ENCODE measurements at places on chromosomes 6 and 20.

DNA sequence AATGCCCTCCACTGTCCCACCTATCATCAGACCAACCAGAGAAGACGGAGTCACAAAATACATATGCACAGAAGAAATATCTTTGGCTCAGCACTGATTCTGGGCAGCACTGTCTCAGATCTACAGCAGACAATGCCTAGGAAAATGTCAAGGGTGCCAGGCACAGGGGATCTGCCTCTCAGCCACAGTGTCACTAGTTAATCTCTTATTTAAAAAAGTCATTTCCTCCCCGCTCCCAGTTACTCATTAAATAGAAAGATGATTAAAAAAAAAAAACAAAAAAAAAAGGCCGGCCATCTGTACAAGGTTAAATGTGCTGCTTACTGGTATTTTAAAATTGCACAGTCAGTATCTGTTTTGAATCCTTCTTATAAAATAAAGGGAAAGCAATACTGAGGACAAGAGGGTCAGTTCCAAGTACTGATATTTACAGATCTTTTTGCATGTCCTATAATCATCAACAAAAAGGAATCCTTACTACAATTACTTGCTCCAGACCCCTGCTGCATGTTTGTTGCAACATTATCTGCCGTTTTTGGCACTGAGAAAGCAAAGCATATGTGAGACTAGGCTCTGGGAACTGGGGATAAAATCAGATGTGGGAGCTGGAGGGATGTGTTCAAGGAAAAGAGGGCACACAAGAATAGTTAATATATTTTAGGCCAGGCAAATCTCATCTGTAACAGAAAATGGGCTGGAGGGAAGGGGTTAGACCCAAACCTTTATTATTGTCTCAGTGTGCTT, 299.3 kb downstream of the KIF16B start:
- DNase-seq = no peak

- DNase-seq = no peak
Observed at GRCh38 chr6:169927711-169928110, 176.3 kb downstream of the ERMARD start.

GRCh38 chr20:1489325-1489724, 1.9 kb downstream of the SIRPB2 start:
- DNase-seq = no peak

DNA sequence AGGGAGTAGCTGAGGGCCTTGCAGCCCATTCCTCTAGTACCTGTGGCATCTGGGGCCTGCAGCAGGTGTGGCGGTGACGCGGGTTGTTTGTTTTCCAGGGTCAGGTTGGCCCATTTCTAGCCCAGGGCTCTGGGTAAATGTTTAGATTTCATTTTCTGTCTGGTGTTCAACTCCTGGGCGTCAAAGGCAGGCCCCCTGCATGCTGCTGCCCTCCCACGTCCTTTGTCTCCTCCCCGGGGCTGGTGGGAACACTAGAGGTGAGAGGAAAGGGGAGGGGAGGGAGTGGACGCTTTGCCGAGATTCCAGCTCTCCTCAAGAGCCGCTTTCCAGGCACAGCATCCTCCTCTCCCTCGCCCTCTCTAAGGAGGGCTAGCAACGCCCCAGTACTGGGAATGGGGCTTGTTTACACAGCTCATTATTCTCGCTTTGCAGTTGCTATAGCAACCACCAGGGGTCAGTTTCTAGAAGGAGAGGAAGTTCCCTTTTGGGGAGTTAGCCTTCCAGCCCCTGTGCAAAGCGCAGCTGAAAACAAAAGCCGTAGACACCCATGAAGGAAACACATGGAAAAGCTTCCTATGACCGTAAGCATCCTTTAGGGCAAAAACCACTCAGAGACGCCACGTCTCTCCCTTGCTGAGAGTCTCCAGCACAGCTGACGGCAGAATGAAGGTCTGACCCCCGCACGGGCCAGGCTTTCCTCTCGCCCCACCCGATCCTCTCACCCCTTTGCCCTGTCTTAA, 170.6 kb downstream of the LY86 start:
- DNase-seq = peak; percentile 43

DNA sequence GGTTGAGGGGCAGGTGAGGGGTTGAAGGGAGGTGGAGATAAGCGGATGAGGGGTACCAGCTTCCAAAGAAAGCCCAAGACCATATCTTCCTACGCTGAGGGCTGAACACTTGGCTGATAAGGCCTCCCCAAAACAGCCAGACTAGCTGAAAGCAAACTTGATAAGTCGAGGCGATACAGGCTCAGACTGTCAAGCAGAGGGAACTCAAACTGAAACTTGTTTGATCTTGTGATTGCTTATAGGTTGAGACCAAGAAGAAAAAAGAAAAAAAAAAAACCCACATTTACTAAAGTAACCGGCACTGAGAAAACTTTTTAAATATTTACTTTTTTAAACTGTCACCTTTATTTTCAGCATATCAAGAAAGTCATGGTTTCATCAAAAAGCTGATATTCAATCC, 73.6 kb downstream of the TRERF1 start:
- peak; percentile 50 for DNase-seq

- no peak for DNase-seq
Observed at GRCh38 chr20:34675561-34675960, 1.3 kb downstream of the PIGU start.

Measured in activated CD8-positive, alpha-beta T cell treated with anti-CD3 and anti-CD28 coated beads for 36 hours (primary cell).